ENCODE measurements at places on chromosomes 3 and 15. TPM values are rescaled to one million over a fixed set of nuclear protein-coding genes. Genes with fewer than 3 reads are reported as not detected.

DNA sequence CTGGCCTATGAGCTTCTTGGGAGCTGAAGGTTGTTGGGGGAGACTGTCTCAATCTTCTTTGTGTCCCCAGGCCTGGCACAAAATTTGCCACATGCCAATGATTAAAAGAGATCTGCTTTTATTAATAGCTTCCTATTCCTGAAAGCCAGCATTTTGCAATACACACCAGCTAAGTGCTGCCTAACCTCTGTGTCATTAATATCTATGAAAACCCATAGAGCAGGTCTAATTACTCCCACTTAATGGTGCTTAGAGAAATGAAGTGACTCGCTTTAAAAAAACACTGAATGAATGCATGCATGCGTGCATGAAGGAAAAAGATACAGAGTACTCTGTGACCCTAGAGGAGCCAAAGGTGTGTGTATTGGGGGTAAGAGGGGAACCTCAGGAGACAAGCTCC lies 55.0 kb downstream of the SLC6A1 start:
- no peak for DNase-seq

DNA sequence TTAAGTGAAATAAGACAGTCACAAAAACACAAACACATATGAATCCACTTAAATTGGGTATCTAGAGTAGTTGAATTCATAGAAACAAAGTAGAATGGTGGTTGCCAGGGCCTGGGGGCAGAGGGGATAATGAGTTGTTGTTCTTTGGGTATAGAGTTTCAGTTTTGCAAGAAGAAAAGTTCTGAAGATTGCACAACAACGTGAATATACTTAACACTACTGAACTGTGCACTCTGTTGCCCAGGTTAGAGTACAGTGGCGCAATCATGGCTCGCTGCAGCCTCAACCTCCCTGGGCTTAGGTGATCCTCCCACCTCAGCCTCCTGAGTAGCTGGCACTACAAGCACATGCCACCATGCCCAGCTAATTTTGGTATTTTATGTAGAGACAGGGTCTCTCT lies 14.9 kb downstream of the GRAMD2A start:
- DNase-seq, result no peak

GRCh38 chr15:55740981-55741832 lies 1.7 kb downstream of the PRTG start:
- DNase-seq, result peak; percentile 23

GRCh38 chr15:70098153-70098460 lies 390 bp upstream of the TLE3 start:
- DNase-seq, result no peak

DNA sequence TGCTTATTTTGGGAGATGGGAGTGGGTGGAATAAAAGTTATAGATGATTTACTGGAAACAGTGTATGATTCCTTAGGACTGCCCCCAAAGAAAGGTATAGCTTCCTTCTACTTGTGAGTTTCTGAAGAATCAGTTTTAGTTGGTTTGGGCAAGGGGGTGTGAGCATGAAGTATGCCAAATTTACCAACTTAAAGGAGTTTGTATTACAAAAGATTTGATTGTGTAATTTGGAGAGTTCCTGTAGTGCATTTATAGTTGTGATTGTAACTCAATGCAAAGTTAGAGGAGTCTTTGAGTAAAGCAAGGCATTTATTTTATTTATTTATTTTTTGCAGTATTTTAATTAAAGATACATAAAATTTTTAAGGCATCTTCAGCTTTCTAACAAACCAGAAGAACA lies 42.8 kb downstream of the TSC22D2 start:
- no peak for DNase-seq

- DNase-seq, result no peak
These were observed 126.8 kb upstream of the CTDSPL start for GRCh38 chr3:37734886-37735285.

Gene CD86
- total RNA-seq, result not detected

Gene ARHGEF26
- total RNA-seq, result 2.9 TPM

Gene RBSN
- 23.6 TPM for total RNA-seq

Gene LRRIQ4
- total RNA-seq, result not detected

Gene ITIH1
- not detected for total RNA-seq

Gene TGM4
- total RNA-seq, result 0.24 TPM
